Iris pigment epithelial cell (primary cell): ENCODE measurements at places on chromosomes 16 and 17.

GRCh38 chr16:73091174-73091573, 43.2 kb upstream of the ZFHX3 start:
- no peak for DNase-seq

- DNase-seq = peak; percentile 53
Observed at GRCh38 chr17:28916302-28916934, 13.5 kb upstream of the DHRS13 start.

- DNase-seq = no peak
Observed at GRCh38 chr16:65274566-65274965, 152.7 kb upstream of the CDH11 start.

- DNase-seq = no peak
Observed at GRCh38 chr17:78817123-78817522, 23.5 kb downstream of the USP36 start.

DNA sequence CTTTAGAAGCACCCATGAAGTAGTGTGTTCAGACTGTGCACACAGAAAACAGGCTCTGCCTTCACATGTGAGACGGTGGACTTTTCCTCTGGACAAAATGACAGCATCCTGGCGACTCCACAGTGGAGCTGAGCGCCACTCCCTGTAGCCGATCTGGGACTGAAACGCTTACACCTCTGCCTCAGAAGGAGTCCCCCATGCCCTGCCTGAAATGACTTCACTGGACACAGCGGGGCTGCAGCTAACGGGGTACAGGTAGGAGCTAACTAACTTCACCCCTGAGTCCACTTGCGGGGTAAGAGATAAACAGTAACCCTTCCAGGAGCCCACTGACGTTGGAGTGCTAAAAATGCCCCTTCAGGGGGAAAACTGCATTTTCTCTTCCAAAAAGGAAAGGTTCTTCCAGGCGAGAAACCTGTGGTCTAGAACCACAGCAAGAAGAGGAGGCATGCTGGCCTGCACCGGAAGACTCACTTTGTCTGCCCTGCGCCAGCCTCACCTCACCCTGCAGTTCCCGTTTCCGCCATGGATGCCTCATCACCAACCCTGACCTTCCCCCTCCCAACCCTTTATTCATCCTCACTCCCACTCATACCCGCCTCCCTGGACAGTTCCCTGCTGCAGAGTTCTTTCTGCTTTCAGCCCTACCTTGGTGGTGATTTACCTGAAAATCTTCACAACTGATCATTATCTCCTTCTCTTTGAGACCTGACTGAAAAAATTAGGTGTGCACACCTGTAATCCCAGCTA, 19.4 kb upstream of the ENDOV start:
- DNase-seq = no peak

- no peak for DNase-seq
Observed at GRCh38 chr17:76140661-76141211, 309 bp downstream of the FOXJ1 start.
